ENCODE measurements at places on chromosomes 4 and X.

GRCh38 chr4:88964450-88964849, 92.5 kb downstream of the FAM13A start:
- no peak for DNase-seq

DNA sequence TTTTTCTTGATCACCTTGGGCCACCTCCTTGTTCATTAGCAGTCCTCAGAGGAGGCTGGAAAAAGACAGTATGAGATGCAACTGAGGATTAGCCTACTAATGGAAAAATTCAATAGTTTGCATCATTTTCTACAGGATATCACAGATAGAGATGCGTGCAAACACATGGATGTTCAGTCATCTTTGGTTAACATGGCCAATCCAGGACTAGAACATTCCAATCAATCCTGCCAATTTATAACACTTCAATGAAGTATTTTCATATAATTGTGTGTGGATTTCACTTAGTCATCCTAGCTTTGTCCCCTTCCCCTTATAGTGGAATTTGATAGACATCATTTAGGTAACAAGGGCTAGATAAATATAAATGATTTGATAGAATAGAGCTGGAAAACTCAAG, 42.7 kb downstream of the MAML3 start:
- no peak for DNase-seq

GRCh38 chrX:17414027-17414658, 39.1 kb downstream of the NHS start:
- DNase-seq, result no peak

DNA sequence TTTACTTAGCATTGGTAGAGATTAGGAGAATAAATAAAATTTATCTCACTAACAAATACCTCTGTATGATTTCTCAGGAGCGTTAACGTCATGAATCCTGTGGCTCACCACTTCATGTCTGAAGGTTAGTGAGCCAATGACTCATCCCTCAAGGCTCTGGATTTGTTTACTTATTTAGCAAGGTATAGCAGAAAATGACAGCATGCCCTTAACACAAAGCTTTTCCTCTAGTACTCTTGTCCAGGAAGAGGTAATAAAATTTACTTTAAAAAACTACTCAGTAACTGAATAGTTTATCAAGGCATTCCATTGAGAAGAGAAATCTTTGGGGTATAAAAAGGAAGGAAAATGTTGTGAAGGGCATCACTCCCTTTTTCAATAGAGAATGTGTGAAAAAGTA, 823.8 kb downstream of the CCSER1 start:
- DNase-seq, result no peak

DNA sequence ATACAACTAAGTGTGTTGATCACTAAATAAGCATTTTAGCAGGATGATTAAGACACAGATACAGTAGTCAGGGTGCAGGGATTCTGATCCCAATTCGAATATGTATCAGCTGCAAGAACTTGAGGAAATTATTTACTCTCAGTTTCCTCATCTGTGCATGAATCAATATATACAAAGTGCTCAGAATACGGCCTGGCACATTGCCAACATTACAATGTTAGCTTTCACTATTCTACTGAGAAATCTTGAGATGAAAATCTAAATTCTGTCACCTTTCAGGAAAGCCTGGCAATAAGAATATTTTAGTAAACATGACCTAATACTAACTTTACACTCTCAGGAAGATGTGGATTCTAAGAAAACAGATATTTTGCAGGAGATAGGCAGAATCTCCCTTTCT, 1001.6 kb upstream of the IGFBP7 start:
- DNase-seq, result no peak

GRCh38 chr4:139484783-139485311, 30.9 kb downstream of the RAB33B start:
- DNase-seq, result no peak

DNA sequence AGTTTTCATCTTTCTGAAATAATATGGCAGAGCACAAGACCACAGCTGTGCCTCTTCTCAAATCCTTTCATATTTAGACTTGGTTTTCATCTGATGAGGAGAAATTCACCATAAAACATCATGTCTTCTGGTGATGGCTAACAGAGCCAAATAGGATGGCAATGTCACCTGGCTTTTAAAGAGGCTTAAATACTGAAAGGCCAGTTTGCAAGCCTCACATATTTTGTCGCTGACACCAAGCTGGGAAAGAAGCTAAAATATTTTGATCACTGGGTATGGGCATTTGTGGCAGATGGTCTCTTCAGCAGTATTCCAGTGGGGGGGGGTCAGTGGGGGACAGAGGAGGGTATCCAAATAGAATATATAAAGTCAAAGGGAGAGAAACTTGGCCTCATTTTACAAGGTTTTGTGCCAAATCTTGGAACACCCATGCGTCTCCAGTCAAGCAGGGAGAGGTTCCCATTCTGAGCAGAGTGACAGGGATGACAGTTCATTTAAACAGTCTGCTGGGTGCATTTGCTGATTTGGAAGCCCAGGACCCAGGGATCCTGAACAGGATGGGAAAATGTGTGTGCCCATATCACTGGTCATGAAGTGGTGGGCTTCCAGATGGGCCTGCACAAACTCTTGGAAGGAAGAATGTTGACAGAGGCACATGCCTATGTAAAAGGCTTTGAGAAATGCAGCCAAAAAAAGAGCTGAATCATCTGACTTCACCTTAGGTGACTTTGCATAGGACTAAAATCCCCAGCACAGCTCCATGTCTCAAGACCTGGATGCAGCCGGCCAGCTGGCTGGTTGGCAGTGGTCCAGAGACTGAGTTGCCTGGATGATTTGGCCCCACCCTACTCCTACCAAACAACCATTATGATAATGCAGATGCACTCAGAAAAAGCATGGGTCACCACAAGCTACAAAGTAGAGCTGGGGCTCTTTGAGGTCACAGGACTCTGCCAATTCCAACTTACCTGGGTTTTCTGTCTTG, 484.4 kb upstream of the NR3C2 start:
- DNase-seq, result no peak

DNA sequence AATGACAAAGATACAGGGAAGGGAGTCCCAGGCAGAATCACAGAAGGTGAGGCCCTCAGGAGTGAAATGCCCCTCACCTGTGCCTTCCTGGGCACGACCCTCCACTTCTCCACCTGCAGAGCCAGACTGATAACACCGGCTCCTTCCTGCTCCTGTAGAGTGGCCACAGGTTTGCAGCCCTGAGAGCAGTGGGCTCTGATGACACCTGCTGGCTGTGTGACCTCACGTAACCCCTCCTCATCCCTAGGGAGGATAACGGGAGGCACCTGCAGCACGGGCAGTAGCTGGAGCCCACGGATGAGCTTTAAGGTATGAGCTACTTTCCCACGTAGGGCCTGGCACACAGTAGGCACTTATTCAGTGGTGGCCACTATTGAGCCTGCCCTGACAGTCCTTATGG, 25.5 kb upstream of the MAN2B2 start:
- no peak for DNase-seq

- DNase-seq, result no peak
Observed at GRCh38 chr4:168715896-168716295, 219.0 kb downstream of the PALLD start.

- no peak for DNase-seq
Observed at GRCh38 chrX:3345281-3346191, 916 bp downstream of the MXRA5 start.

GRCh38 chr4:38752941-38753806, 29.6 kb downstream of the TLR10 start:
- no peak for DNase-seq

GRCh38 chr4:62560858-62561257, 1360.7 kb downstream of the ADGRL3 start:
- DNase-seq, result no peak

DNA sequence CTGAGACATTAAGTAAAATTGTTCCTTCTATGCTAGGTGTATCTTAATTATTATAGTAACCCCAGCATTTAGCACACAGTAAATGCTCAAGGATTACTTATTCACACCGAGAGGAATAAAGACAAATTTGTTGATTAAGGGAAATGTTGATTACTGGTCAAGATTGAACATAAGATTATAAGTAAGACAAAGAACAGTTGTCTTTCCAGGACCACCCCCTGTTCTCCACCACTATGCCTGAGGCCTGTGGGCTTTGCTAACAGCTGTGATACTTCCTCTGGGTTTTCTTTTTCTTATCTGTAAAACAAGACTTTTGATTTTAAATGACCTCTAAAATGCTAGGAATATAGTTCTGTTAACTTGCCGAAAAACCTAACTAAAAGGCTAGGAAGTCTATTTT, 128.0 kb downstream of the DCLK2 start:
- DNase-seq, result no peak

DNA sequence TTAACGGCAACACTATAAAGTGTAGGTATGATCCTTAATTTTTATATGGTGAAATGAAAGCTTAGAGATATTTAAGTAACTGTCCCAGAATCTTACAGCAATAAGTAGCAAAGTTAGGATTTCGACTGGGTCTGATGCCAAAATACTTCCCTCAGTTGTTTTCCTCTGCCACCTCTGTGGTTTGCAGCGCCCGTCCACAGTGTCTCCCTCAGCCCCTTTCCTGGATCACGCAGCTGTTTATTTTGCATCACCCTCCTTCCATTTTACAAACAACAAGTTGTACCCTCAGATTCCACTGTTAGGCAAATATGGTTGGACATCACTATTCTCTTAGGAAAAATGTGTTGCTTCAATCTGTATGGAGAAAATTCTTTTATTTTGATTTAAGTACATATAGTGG, 56.1 kb downstream of the RAPGEF2 start:
- no peak for DNase-seq

DNA sequence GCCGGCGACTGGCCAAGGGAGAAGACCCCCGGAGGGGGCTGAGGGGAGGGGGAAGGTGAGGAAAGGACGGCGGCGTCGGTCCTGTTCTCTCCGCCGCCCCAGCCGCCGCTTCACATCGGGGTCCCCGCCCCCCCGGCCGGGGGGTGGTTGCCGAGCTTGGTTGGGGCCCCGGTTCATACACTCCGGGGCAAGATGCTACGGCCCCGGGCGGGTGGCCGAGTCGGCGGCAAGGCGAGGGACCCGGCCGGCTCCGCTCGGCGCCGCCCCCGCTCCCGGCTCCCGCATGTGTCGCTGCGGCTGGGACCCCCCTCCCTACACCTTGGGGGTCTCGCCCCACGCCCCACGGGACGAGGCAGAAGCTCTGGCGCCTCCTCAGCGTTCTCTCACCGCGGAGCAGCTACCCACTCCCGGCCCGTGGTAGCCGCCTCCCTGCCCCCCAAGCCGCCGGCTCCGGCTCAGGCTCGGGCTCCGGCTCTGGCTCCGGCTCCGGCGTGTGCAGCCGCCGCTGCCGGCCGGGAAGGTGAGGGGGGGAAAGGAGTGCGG, 461 bp downstream of the FBXW7 start:
- DNase-seq, result no peak

DNA sequence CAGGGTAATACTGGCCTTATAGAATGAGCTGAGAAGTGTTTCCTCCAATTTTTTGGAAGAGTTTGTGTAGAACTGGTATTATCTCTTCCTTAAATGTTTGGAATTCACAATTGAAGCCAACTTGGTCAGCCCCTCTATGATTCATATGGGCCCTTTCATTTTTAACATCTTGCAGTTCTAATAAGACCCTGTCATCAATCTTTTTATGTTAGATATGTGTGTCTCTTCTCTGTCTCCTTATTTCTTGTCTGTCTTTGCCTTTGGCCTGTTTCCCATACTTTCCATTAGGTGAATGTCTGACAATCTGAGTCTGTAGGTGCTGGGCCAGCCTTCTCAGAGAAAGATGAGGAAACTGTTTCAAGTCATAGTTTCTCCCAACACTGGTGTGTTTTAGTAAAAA, 88.7 kb downstream of the SLC16A2 start:
- DNase-seq, result no peak

- DNase-seq, result no peak
Observed at GRCh38 chr4:168551945-168552695, 55.3 kb downstream of the PALLD start.

DNA sequence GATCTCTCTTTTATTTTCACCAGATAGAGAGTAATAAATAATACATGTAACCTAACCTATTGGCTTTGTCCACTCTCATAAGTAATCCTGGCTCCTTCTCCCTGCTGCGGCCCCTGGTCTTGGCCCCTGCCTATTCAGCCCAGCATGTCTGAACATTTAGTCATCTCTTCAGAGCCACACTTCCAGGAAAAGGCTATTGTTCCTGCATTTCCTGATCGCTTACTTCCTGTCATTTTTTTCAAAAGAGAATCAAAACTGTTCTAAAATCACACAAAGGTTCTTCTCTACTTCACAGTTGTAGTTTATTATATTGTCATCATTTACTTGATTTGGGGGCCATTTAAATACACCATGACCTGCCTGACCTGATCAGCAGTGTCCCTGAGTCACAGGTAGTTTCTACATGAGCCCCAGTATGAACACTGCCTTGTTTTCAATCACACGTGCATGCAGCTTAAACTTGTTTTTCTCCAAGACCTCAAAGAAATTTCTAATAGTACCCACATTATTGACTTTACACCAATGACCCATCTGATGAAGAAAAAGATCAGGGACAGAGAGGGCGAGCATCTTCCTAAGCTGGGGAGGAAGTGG, 47.4 kb upstream of the KDR start:
- no peak for DNase-seq

- no peak for DNase-seq
Observed at GRCh38 chr4:72076562-72076961, 44.8 kb downstream of the NPFFR2 start.

DNA sequence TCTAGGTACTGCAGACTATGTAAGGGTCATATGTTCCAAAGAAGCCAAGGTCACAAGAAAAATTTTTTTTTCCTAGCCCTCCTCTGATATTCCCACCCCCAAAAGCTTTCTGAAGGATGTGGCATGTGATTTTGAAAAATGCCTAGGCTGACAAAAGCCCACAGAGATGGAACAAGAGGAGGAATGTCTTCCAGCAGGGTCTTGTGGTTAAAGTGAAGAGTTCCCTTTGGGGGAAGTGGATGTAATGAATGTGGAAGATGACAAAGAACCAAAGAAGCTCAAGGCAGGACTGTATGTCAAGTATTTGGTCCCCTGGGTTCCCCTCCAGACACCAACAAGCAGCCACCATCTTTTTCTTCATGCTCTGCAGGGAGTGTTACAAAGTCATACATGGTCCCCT, 268.8 kb downstream of the BCOR start:
- DNase-seq, result no peak

GRCh38 chr4:47669946-47670345, 167.9 kb downstream of the CORIN start:
- DNase-seq, result no peak

DNA sequence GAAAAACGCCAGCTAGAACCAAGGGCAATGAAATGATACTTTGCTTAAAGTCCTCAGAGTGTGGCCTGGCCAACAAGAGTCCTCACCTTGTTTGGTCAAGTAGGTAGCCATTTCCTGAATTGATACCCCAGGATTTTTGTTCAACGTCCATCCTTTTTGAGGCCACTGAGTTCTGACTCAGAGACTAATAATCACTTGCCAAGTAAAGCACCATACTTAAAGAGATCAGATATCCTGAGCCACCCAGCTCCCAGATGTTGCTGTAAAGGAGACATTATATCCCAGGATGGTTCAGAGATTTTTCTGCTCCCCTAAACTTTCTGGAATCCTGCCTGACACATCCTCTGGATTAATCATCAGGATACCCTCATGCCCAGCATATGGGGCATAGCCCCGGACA, 190.9 kb downstream of the RAP1GDS1 start:
- DNase-seq, result no peak

DNA sequence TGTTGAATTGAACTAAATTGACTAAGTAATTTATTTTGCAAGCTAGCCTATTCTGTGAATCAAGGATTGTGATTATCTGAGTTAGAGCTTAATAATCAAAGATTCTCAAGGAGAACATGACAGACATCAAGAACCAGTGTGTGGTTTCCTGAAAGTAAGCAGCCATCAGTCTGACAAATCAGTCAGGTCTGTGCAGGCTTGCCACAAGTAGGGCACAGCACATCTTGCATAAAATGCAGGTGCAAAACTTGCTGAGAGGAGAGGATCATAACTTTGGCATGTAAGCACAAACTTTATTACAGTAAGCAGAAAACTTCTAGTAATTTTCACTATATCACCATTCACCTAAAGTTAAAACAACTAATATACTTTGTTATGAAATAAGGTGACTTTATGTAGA, 22.5 kb downstream of the FAM241A start:
- no peak for DNase-seq

All from stimulated activated CD8-positive, alpha-beta memory T cell treated with anti-CD3 and anti-CD28 coated beads, Interleukin-7, amount 100 ng/mL, for 1 hour (primary cell).